Activated CD8-positive, alpha-beta memory T cell treated with anti-CD3 and anti-CD28 coated beads, Interleukin-2, amount 50 U/mL, for 48 hours (primary cell): ENCODE measurements at places on chromosomes 5 and 9.
A peak's percentile ranks its signal among the peaks of the same experiment; 100 is the strongest.

GRCh38 chr5:166576323-166576722 is 1715.1 kb upstream of the WWC1 start:
- no peak for DNase-seq

DNA sequence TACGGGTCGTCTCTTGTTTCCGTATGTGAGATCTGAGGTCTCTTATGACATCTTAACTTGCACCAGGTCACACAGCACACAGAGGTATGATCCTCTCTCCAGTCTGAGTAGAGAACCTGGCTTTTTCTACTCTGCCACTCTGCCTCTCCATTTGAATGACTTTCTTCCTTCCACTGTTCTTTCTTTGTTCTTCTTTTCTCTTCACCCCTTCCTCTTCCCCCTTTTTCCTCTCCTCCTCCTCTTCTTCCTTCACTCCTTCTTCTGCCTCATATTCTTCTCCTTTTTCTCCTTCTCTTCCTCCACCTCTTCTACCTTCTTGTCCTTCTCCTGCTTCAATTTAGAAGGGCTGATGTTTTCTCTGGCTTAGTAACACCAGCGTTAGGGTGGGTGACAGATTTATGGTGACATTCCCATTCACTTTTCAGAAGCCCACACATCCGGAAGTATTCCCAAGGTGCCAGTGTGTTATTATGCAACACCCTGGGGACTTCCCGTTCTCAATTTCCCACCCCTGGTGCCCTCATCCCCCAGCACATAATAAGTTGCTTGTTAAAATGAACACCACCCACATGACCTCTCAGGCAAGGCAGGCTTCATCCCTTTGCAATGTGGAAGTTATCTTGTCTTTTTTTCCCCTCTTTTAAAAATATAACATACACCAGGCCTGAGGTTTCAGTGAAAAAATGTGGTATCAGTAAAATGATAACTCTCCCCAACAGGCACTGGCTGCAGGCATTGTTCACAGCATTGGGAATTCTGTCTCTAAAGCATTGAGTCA is 122.0 kb downstream of the PAPPA start:
- DNase-seq: no peak

DNA sequence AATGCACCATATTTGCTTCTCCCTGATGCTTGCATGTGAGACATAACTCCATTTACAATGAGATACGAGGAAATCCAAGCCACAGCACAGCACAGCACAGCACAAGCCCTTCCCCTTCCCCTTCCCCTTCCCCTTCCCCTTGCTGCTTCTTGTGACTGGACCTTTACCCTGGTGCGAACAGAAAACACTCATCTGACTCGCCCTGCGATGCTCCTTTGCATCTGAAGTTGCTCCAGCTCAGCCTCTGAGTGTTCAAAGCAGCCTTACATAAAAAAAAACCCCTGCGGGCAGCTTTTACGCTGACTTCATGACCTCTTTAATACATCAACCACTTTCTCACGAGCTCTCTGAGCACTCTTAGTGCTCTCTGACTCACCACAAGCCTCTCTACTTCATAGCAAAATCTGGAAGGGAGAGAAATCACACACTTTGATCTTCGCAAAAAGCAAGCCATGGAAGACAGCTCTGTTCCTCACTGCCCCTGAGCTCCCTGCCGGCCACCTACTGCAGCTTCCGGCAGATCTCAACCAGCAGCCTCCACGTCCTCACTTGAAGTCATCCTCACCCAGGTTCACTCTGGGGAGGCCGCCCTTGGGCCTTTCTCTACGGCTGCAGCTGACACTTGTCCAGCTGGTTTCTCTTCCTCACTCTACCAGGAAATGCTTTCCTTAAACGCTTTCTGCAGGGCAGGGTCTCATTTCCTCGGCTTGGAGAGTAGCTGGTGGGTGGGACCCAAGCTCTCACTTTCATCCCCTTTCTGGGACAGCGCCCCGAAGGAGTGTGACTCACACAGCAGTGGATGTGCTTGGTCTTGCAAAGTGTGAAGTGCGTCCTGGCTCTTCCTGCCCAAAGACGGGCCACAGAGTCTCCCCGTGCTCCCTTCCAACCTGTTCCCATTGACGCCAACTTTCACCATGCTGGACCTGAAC is 5.3 kb downstream of the SLC34A1 start:
- DNase-seq: no peak

DNA sequence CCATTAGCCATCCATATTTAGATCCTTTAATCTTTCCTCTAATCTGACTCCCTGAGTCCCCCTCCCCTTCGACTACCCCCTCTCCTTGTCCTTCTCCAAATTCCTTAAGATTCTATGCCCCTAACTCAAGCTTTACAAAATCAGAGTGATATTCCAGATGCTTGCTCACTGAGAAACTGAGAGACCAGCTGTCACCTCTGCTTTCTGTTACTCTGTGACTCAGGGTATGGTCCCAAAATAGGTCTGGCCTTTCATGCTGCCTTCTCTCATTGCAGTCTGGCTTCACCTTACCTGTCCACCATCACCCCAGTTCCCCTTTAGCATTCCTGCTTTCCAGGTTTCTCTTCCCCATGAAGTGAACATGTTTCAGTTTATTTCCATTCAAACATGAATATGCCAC is 383.3 kb upstream of the SLC30A5 start:
- DNase-seq: no peak

GRCh38 chr5:39100851-39101396 is 26.7 kb upstream of the RICTOR start:
- no peak for DNase-seq

DNA sequence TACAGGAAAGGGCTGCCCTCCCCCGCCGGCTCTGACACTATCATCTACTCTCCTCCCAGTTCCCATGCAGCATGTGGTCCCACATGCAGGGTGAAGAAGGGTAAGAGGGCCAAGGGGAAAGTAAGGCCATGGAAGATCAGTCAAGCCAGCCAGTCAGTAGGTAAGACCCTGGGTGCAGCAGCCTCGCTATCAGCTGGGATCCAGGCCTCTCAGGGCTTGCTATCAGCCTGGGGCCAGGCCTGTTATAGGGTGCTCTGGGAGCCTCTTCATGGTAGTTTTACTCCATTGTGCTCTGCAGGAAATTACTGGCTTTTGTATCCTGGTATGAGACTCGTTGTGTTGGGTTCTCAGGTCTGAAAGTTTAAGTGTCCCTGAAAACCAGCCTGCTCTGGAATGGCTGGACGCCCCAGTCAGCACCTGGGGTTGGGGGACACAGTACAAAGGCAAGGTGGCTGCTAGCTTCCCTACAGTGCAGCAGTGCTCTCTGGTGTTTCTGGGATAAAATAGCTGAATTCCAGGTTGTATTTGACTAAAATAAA is 21.4 kb downstream of the SLC22A4 start:
- no peak for DNase-seq

GRCh38 chr9:77898864-77899263 is 132.7 kb downstream of the GNAQ start:
- DNase-seq: no peak

- no peak for DNase-seq
These were observed 2.8 kb downstream of the OR1L8 start for GRCh38 chr9:122580360-122580759.

GRCh38 chr5:109351988-109352864 is 57.5 kb downstream of the PJA2 start:
- DNase-seq: no peak

- DNase-seq: no peak
These were observed 36.8 kb downstream of the SLC44A1 start for GRCh38 chr9:105281272-105281671.

DNA sequence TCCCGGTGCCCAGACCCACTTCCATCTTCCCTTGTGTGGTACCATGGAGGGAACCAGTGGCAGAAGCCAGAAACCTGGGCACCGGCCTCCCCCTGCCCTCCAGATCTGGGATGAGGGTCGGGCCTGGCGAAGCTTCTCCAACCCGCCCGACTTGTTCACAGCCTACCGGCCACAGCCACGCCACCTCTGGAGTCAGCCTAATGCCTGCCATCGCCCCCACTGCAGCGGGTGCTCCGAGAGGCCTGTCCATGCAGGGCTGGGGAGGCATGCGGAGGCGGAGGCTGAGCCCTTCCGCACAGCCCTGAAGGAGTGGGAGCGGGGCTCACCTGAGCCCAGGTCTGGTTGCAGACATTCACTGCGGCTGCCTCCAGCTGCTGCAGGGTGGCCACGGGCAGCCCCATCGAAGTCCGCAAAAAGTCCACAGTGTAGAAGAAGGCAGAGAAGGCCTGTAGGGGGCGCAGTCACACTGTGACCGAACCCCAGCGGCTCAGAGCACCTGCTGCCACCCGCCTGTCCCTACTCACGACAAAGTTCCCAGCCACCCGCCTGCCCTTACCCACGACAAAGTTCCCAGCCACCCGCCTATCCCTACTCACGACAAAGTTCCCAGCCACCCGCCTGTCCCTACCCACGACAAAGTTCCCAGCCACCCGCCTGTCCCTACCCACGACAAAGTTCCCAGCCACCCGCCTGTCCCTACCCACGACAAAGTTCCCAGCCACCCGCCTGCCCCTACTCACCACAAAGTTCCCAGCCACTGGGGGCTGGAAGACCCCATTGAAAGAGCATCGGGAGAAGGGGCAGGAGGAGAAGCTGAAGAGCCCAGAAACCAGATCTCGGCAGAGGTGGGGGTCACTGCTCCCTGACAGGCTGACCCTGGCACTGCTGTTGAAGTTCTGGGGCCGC is 3.8 kb upstream of the NPDC1 start:
- DNase-seq: peak; percentile 91

DNA sequence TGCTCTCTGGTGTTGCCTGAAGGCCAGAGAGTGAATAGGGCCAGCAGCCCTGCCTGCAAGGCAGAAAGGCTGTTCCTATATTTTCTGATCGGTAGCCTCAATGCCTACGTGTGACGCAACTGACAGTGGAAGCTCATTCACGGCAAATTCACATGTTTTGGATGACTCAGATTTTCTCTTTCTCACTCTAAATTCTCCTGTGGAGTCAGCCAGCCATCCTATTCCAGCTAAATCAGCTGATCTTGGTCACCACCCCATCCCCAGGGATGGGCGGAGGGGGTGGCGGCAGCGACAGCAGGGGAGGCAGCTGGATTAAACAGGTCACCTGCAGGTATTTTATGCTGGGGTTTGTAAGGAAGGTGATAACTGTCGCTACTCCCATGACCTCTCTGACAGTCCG is 52.3 kb downstream of the ZNF510 start:
- DNase-seq: no peak

DNA sequence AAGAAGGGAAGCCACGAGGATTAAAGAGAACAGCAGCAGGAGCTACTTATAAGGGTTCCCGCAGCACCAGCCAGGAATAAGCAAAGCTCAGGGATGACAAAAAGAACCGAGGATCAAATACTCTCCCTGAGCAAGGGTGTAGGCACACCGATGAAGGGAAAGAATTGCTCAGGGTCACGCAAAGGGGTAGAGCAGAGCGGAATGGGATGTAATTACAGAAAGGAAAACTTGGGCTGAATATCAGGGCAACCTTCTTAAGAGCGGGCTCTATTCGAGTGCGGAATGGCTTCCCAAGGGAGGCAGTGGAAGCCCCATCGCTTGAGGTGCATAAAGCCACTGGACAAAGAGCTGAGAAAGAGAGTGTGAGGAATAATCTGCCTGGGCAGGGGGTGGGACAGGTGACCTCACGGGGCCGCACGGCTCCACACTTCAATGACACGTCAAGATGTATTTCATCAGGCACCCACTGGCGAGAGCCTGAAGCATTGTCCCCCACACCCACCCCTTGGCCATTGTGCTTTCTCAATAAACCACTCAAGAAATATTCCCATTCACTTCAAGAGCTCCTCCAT is 162.2 kb downstream of the EBF1 start:
- DNase-seq: no peak

- DNase-seq: no peak
These were observed 100.4 kb downstream of the OSTF1 start for GRCh38 chr9:75188756-75189155.

DNA sequence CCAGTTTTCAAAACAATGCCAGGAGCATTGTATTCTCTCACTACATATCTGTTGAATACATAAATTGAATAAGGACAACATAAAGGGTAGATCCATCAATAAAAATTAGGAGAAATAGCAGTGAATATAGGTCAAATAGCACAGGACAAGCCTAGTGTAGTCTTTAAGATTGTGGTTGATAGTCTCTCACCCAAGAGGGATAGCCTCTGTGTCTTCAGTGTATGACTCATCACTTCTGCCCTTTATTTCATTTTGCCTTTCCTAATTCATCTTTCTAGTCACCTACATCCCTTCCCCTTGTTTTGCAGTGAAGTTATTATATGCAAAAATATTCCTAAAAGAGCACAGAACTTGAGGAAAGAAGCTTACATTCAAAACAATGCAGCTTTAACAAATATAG is 335.0 kb upstream of the TUSC1 start:
- DNase-seq: no peak

DNA sequence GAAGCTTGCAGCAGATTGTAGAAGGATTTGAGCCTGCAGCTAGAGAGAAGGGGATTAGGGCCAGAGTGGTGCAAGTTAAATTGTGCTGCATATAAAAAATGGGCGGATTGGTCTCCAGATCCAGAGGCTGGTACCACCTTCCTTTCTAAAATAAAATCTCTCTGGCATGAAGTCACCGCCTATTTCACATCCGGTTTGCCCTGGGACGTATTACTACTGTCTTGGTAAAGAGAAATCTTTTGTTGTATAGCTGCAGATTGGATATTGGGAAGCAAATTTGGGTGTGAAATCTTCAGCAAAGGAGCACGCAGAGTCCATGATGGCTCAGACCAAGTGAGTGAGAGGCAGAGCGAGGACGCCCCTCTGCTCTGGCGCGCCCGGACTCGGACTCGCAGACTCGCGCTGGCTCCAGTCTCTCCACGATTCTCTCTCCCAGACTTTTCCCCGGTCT is at the start of gene GABRA1:
Gene GABRA1 (plus strand): TSS at position 180 of the 451 bp plus-strand sequence. CDS start 2,691 bp downstream, outside the sequence.
- DNase-seq: no peak

DNA sequence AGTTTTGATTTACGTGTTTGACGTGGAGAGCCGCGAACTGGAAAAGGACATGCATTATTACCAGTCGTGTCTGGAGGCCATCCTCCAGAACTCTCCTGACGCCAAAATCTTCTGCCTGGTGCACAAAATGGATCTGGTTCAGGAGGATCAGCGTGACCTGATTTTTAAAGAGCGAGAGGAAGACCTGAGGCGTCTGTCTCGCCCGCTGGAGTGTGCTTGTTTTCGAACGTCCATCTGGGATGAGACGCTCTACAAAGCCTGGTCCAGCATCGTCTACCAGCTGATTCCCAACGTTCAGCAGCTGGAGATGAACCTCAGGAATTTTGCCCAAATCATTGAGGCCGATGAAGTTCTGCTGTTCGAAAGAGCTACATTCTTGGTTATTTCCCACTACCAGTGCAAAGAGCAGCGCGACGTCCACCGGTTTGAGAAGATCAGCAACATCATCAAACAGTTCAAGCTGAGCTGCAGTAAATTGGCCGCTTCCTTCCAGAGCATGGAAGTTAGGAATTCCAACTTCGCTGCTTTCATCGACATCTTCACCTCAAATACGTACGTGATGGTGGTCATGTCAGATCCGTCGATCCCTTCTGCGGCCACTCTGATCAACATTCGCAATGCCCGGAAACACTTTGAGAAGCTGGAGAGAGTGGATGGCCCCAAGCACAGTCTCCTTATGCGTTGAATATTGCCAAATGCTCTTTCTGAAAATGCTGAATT is 850 bp downstream of the RRAGA start:
- DNase-seq: no peak

GRCh38 chr9:135213566-135213965 is 126.1 kb downstream of the OLFM1 start:
- DNase-seq: no peak
